ENCODE measurements at places on chromosomes 1 and 21.

- no peak for DNase-seq
Measured at GRCh38 chr21:42193721-42194120, 25.2 kb upstream of the ABCG1 start.

DNA sequence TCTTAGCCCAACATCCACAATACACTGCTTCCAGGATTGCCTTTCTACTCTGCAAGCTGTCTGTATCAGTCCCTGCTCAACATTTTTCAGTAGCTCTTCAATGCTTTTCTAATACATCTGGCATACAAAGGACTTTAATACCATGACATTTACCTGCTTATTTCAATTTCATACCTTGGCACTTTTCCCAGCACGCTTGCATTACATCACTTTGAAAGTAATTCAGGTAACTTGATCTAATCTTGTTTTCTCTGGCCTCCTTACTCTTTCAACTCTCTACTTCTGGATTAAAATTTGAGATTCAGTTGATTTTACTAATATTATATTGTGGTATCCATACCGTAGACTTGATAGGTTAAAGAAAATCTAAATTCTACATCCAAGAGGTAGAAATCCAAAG, 103.0 kb downstream of the PTGS2 start:
- DNase-seq: no peak

DNA sequence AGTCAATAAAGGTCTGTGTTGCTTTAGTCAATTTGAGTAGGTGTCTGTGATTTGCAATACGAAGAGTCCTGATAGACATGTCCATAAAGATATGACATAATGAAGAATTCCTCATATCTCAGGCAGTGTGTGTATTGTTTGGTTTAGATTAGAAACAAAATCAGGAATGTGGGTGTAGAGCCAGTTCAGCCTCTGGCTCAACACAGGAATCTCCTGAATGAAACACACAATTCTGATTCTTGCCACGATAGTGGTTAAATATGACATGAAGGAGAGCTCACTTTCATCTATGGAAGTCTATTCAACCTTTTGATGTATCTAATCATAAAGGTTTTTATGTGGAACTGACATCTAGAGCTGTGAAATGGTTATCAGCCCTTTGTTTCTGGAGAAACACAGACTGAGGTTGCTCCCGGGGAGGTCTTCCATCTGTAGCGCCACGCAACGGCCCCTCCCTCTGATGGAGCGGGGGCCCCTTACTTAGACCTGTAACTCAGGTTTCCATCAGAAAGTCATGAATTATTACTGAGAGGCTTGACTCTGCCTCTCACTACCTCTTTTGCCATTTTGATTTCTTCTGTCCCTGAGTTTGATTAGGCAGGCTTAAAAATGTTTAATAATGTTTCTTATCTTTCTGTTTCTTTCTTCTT, 19.5 kb downstream of the TSPAN2 start:
- no peak for DNase-seq

DNA sequence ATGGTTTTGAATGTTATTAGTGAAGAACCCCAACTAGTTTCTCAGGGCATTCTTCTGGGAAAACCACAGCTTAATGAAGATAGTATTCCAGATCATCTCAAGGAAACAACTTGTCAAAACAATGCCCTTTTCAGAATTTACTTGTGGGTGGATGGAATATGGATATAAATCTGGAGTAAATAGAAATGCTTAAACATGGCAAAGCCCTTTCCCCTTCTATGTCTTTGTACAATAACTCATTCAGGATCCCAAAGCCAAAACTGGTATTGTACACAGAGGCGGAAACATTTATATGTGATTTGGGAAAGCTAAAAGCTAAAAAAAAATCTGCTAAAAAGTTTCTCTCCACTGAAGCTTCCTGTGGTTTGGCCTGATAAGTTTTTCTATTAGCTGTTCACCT, 55.5 kb upstream of the RGS5 start:
- no peak for DNase-seq

DNA sequence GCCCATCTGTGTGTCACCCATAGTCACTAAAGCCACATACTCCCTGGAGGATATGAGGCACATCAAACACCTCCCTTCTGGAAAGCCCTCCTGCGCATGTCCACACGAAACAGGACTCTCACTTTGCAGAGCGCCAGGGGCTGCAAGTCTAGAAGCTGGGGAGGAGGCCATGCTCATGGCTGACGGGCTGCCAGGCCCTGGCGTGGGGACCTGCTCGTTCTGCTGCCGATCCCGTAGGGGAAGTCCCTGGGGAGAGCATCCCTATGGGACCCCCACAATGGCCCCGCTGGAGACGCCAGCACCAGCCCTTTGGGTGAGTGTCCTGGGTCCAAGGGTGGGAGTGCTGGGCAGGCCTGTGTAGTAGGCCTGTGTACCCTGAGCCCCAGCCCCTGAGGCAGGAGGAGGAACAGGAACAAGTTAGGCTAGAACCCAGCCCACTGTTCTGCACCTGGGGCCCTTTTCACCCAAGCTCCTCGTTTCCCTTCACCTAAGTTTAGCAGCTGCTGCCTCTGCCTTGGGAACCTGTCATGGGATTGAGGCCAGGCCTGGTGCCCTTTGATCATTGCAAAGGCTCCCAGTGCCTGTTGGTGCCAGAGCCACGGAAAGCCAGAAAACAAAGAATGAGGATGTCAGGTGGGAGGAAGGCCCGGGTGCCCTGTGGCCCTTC, 9.9 kb downstream of the FAM3B start:
- no peak for DNase-seq

- no peak for DNase-seq
Measured at GRCh38 chr1:76764638-76765454, 102.4 kb upstream of the ST6GALNAC5 start.

DNA sequence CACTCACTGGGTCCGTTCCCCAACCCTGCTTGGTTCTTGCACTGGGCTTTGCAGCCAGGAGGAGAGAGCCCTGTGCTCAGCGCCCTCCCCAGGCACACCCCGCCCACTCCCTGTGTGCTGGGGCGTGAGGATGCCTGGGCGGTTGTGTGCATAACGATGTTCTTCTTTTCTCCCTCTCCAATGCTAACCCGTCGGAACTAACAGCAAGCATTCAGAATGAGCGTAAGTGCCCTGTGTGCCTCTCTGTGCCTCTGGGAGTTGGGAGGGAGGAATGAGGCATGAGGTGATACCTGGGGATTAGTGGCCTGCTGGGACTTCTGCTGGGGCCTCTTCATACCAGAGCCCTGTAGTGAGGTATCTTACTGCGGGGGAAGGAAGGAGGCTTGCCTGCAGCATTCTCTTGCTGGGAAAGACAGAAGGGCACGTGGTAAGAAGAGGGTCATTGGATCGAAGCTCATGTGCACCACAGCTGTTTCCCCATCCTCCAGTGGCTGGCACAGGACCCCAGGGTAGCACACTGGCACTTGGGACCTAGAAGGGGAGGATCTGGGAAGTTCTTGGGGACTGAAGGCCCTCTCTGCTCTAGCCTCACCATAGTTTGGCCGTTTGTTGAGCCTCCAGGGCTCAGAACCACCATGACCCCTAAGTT, 79.8 kb downstream of the NFASC start:
- DNase-seq: no peak

DNA sequence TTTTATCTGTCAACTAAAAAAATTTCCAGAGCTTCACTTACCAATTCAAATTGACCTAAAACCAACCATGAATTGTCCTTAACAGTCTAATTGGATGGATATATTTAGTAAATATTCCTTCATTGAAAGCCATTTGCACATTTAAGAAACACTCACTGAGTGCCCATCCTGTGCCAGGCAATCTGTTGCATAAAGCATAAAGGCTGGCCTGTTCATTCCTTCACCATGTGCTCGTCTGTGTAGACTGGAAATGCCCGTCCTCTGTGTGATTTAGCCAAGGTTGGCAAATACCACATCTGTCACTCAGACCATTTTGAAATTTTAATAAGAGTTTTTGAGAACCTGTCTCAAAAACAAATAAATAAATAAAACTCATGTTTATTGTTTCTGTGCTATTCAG, 57.1 kb downstream of the ZNF684 start:
- DNase-seq: no peak

GRCh38 chr1:204093781-204094180, 20.9 kb downstream of the SOX13 start:
- DNase-seq: no peak

GRCh38 chr1:67838180-67838910, 5.1 kb upstream of the GNG12 start:
- no peak for DNase-seq

DNA sequence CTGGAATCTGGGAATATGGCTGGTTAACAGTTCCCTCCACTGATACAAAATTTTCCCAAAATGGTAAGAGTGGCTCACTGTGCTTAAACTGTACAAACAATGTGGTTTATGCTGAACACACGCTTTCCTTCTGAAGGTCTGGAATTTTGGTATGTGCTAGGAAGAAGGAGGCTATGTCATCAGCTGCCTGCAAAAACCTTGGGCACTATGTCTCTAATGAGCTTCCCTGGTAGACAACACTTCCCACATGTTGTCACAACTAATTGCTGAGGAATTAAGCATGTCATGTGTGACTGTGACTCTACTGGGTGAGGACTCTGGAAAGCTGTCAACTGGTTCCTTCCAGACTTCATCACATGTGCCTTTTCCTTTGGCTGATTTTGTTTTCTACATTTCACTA, 29.2 kb downstream of the IPP start:
- no peak for DNase-seq

- DNase-seq: no peak
Measured at GRCh38 chr1:226181996-226182714, 4.4 kb downstream of the ACBD3 start.

DNA sequence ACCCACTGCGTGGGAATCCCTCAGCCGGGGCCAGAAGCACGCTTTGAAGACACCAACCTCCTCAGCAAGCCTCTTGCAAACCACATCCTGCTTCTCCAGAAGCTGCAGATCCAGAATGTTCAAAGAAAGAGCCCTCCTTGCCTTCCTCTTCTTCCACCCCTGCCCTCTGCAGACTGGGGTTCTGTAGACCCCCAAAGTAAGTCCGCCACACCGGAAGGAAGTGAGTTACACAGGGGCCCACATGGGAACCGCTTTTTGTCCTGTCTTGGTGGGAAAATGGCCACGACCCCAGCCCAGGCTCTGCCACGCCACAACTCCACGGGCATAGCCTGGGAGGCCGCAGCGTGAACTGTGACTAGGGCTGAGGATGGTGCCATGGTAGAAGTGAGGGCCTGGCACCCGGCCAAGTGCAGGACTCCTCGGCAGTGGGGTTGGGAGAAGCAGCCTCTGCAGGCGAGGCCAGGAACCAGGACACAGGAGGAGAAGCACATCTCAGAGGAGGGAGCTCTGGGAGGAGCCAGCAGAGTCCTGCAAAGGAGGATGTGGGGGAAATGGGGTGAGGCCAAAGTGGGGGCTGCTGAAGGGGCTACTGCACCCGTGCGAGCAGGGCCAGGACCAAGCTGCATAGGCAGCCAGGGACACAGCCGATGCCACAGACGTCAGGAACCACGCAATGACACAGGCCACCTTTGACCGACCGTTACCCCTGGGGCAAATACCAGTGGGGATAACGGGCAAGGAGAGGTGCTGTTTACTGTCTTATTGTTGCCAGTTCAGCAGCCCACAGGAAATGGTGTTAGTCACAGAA, 30.9 kb downstream of the PDE9A start:
- no peak for DNase-seq

GRCh38 chr1:196317535-196318522, 290.4 kb downstream of the KCNT2 start:
- no peak for DNase-seq

GRCh38 chr1:46580140-46580903, 23.7 kb downstream of the MKNK1 start:
- no peak for DNase-seq

DNA sequence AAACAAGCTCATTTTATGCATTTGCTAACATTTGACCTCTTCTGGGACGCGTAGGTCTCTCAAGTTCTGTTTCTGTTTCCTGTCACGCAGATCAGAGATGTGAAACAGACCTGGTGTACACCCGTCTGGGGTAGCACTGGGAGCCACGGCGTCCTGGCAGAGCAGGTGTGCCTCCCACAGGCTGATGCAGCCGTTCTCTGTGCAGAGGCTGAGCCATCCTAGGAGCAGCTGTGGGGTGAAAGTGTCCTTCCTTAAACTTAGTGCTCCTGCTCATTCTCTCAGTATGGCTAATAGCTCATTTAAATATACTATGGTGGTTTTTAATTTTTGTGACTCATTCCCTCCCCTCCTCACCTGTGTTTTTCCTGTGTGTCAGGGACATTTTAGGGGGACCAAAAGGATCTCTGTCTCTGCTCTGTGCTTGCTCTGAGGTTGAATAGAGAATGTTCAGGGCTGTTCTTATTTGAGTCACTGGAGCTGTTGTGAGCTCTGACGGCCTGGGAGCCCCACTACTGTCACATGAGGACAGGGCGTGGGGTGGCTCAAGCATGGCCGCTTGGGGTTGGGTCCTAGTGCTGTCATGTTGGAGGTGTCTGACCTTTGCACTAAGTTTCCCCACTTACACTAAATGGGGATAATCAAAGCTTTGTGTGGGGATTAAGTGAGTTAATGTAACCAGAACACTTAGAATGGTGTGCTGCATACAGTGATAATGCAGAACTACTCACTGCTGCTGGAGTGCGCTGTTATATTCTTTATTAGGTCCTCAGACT, 43.0 kb downstream of the GALNT2 start:
- no peak for DNase-seq

GRCh38 chr1:230327892-230328284, 98.2 kb downstream of the PGBD5 start:
- no peak for DNase-seq

DNA sequence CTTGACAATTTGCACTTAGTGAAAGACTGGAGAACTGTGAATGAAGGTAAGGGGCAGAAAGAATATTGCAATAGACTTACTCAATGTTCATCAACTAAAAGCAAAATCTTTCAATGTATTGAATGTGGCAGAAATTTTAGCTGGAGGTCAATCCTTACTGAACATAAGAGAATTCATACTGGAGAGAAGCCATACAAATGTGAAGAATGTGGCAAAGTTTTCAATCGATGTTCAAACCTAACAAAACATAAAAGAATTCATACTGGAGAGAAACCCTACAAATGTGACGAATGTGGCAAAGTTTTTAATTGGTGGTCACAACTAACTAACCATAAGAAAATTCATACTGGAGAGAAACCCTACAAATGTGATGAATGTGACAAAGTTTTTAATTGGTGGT, 80.7 kb downstream of the JMJD4 start:
- DNase-seq: no peak

DNA sequence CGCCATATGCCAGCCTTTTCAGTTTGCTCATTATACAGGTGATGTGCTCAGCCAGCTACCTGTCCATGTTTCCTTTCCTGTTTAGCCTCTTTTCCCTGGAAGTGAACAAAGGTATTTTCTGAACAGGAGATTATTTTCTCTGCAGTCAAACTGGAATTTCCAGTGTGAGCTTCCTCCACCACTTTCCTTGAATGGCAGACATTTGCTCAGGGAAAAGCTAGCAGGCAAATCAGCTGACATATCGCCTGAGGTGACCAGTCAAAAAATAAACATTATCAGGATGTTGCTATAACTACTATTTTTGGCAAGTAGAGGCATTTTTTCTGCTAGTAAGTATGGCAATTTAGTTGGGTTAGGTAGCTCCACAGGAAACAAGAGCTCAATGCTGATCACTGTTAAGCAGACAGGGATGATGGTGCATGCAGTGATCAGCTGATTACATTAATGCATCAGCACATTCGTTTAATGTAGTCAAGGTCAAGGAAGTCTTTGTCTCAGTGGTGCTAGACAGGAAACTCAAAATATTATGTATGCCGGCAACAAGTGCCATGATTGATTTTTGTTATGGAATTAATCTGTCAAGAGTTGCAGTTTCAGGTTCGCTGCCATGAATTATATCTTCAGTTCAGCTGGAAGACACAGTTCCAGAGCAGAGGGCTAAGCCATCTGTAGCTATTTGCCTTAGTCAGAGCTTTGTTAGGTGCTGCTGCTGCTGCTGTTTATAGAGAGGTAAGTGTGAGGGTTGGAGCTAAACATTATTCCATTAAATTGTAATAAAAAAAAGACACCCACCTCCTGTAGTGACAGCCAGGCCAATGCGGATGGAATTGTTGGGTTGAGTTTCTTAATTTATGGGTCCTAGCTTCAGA, 179.7 kb upstream of the ST6GALNAC5 start:
- DNase-seq: no peak
